ENCODE measurements at places on chromosomes 3 and 15.

- DNase-seq: no peak
Measured at GRCh38 chr3:189363590-189364255, 192.0 kb downstream of the TPRG1 start.

DNA sequence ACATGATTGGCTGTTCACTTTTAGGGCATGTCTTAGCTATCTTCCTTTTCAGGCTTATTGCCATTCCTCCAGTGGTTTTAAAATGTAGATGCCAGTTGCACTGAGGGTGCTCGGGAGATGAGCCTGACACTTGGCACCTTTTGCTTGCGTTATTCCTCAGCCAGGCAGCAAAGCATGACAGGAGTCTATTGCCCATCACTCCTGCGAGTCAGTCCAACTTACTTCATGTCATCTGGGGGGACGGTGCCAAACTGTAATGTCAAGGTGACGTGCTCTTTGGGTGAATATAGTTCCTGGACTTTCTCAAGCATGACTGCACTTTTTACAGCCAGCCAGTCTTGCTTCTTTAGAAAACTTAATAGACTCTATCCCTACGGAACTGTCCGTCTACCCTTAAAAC, 406.0 kb upstream of the C2CD4B start:
- DNase-seq: no peak

DNA sequence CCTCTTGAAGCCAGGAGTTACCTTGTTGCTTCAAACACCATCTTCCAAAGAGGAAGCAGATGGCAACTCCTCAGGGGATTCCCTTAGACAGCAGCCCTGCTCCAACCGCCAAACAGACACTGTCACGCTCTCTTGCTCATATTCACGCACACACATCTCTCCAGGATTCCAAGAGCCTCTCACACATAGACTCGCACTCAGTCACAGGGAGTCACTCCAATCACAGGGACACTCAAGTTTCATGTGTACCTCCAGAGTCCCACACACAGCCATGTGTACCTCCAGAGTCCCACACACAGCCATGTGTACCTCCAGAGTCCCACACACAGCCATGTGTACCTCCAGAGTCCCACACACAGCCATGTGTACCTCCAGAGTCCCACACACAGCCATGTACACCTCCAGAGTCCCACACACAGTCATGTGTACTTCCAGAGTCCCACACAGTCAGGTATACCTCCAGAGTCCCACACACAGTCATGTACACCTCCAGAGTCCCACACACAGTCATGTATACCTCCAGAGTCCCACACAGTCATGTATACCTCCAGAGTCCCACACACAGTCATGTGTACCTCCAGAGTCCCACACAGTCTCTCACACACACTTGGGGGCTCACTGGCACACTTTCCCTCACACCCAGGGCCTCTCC, 6.1 kb downstream of the VWA5B2 start:
- DNase-seq: no peak

- DNase-seq: no peak
Measured at GRCh38 chr3:168951884-168952283, 711.6 kb downstream of the MECOM start.

DNA sequence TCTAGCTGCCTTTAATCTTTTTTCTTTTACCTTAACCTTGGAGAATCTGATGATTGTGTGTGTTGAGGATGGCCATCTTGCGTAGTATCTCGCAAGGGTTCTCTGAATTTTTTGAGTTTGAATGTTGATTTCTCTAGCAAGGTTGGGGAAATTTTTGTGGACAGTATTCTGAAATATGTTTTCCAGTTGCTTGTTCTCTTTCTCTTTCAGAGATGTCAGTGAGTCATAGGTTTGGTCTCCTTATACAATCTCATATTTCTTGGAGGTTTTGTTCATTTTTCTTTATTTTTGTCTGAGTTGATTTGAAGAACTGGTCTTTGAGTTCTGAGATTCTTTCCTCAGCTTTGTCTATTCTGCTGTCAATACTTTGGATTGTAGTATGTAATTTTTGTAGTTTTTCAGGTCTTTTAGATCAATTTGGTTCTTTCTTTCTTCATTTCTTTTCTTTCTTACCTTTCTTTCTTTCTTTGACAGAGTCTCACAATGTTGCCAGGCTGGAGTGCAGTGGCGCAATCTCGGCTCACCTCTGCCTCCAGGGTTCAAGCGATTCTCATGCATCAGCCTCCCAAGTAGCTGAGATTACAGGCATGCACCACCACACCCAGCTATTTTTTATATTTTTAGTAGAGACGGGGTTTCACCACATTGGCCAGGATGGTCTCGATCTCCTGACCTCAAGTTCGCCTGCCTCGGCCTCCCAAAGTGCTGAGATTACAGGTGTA, 366.4 kb upstream of the RASGRP1 start:
- no peak for DNase-seq

DNA sequence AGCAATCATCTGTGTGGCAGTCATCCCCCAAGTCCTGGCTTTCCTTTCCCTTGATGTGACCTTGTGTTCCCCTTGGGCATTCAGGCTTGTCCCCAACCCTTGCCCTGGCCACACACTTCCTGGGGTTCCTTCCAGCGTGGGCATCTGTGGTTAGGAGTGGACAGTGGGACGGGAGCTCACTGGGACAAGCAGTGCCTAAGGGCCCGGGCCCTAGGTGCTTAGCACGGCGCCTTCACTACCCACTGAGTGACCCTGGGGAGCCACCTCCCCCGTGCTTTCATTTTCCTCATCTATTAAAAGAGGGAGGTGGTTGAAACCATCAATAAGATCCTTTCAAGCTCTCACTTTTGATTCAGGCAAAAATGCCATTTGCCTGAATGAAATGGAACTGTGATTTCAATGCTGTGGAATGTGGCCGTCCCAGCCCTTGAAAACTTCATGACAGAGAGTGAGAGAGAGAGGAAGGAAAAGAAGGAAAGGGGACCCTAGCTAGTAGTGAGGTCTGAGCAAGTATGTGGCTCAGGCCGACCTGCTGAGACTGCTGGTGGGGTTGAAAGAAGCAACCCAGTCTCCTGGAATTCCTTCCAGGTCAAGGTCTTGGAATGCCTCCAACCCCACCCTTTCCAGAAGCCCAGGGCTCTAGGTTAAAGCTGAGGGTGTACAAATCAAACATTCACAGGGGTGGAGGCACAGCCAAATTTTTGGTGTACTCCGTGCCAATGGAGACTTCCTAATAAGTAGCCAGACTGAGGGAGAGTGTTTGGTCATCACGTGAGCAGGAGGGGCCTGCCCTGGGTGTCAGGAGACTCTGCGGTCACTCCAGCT, 302.9 kb downstream of the TLE3 start:
- no peak for DNase-seq

DNA sequence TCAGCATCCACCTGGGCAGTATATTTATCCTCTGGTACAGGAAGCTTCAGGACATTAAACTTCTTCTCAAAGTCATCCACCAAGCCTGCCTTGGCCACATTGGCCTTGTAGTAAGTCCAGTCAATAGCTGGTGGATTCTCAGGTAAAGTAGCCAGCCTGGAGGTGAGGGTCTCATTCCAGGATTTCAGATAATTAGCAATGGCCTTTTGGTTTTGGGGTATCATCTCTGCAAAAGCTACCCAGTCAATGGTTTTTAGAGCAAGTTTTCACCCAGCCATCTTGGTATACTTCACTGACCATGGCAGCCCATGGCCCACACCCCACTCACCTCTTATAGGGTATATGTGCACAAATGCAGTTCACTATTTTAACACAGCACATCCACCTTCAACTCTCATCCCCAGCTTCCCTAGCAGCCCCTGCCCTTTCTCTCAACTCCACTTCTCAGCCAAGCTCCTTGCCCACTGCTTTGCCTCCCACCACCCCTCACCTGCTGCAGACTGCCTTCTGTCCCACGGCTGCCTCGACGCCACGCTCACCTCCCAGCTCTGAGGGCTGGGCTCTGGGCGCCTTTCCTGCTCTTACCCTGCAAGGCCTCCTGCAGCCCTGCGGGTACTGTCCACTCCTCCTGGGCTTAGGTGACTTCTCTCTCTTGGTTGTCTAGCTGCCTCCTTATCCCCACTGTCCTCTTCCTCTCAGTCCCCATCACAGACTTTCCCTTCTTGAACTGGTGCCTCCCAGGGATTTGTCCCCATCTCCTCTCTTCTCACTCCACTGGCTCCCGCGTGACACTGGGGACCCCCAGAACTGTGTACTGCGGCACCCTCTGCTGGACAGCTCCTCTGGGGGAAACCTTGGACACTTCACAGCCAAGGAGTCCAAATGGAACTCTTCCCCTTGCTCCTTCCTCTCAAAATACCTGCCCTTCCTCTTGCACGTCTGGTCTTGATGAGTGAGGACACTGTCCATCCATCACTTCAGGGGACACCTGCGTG, 1.7 kb upstream of the TGM5 start:
- DNase-seq: no peak

- DNase-seq: no peak
Measured at GRCh38 chr15:73845907-73846306, 27.5 kb upstream of the TBC1D21 start.

DNA sequence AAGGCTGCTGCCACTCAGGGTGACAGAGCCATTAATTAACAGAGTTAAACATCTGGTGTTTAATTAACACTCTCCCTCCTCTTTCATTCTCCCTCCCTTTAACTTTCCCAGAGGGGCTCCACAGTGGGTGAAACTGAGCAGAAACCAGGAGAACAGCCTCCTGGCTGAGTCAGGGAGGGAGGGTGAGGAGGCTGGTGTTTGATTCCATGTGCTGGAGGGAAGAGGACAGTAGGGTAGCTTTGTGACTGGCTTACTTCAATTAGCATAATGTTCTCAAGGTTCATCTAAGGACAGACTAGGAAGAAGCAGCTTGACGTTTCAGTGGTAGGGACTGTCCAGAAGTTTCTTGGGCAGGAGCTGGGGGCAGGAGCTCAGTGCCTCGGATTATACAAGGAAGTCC, 62.8 kb downstream of the SEMA5B start:
- DNase-seq: no peak

GRCh38 chr15:94127006-94127405, 104.4 kb upstream of the MCTP2 start:
- DNase-seq: no peak

DNA sequence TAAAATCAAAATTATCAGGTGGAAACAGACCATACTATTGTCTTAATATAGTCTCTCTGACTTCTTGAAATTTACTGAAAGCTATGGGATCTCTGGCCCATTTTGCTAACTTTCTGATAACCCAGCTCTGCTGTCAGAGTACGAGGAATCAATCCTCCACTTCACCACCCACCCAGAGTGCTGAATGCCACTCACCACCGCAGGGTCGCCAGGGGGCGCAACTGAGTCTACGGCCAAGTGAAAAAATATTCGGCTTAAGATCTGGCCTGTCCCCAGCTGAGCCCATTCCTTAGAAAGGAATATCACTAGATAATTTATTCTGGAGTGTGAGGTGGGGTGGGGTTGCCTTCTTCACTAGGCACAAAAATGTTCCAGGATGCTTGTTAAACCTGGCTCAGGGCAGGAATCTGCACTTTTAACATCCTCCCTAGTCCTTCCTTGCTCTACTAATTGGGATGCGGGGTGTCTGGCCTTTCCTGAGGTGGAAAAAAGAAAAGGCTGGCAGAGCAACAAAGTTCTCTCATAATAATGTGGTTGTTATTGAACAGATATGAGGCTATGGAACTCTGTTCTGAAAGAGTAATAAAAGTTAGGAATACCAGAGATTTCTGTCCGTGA, 520.6 kb downstream of the MFSD1 start:
- DNase-seq: no peak

GRCh38 chr3:194277104-194277785, 73.9 kb downstream of the CPN2 start:
- no peak for DNase-seq

GRCh38 chr15:58490086-58490887, 58.5 kb downstream of the LIPC start:
- DNase-seq: no peak

DNA sequence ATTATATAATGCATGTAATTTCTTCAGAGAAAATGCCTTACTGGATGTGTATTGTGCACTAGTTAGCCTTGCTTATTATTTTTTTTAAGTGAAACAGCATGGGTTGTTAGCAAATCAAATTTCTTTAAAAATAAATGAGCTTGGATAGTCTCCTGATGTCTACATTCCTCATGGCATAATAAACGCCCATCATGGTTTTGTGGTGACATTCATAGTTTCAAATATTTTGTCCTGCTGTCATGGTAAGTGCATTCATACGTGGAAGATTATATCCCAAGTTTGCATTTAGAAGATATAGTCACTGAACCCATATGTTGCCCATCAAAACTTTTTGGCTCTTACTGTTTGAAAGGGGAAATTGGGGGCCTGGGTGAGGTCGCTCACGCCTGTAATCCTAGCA, 130.7 kb downstream of the ALCAM start:
- DNase-seq: no peak

DNA sequence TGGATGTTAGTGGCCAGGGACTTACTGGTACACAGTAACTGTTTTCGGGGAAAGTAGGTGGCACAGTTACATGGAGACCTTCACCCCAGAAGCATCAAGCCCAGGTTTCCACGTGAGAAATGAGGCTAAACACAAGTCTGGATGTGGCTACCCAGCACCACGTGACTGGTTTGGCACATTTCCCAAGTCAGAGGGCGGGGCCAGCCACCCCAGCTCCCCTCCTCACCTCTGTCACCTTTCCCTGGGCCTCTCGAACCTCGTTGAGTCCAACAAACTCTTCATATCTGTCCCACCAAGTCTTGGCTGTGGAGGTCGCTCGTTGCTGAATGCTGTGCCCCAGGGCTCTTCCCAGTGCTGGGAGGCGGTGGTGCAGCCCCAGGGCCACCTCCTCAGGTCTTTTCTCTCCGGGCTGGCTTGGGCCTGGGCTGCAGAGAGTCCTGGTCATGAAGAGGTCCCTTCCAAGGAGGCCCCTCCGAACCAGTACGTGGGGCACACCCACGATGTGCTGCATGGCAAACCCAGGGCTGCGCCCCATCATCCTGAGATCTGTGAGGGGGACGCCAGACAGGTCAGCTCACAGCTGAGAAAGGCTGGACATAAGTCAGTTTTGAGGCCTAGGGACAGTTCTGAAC, 4.8 kb upstream of the PLXNB1 start:
- no peak for DNase-seq

- no peak for DNase-seq
Measured at GRCh38 chr15:29066310-29066709, 180.5 kb downstream of the APBA2 start.

GRCh38 chr3:52397676-52398399, 47.1 kb downstream of the SEMA3G start:
- no peak for DNase-seq

GRCh38 chr3:186826410-186826975, 16.0 kb upstream of the ADIPOQ start:
- DNase-seq: no peak

GRCh38 chr3:70561796-70562195, 249.4 kb upstream of the MDFIC2 start:
- no peak for DNase-seq

- DNase-seq: no peak
Measured at GRCh38 chr3:120931593-120931992, 23.6 kb downstream of the STXBP5L start.

- no peak for DNase-seq
Measured at GRCh38 chr15:36844534-36844998, 255.8 kb downstream of the MEIS2 start.

DNA sequence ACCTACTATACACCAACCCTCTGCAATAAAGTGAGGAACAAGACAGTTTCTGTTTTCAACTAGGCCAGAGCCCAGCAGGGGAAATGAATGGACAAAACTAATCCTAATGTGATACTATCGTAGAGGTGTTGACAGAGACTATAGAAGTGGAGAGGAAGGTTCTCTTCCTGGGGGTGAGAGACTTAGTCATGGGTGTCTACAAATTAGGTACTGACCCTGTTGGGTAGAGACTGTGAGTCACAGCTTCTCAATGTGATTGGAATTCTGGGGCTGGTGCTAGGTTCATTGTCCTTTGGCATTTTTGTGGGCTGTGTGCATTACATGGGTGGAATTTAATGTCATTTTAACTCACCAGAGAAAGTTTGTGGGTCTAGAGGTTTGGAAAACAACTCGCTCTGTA, 79.3 kb downstream of the ADAMTSL3 start:
- no peak for DNase-seq

Measured in activated gamma-delta T cell (primary cell).